ENCODE measurements at places on chromosomes 3 and 15. TPM values are rescaled to one million over a fixed set of nuclear protein-coding genes. Genes with fewer than 3 reads are reported as not detected.

Gene PRTG
- 0.30 TPM for total RNA-seq

GRCh38 chr3:126399351-126399735 is 4.6 kb downstream of the CFAP100 start:
- no peak overlapping the region for H3K4me3 ChIP-seq
- no peak overlapping the region for H3K27ac ChIP-seq

GRCh38 chr3:9415485-9416138 is 18.2 kb downstream of the SETD5 start:
- peak overlapping the region; percentile 77 for H3K27ac ChIP-seq
- H3K27me3 ChIP-seq: no peaks in the 10 kb centered on the region
- no peak for DNase-seq
- H3K4me1 ChIP-seq: peaks cover 54% of the 10 kb centered on the region

Gene GRK7
- total RNA-seq: not detected

DNA sequence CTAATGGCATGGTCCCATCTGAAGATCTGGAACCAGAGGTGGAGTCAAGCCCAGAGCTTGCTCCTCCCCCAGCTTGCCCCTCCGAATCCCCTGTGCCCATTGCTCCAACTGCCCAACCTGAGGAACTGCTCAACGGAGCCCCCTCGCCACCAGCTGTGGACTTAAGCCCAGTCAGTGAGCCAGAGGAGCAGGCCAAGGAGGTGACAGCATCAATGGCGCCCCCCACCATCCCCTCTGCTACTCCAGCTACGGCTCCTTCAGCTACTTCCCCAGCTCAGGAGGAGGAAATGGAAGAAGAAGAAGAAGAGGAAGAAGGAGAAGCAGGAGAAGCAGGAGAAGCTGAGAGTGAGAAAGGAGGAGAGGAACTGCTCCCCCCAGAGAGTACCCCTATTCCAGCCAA is 7.3 kb downstream of the EIF4G1 start:
- peak overlapping the region; percentile 70 for H3K27ac ChIP-seq
- peaks cover 62% of the 10 kb centered on the region for H3K36me3 ChIP-seq
- H3K27me3 ChIP-seq: peaks cover 3% of the 10 kb centered on the region

- DNase-seq: no peak
- H3K4me3 ChIP-seq: no peak overlapping the region
- H3K4me1 ChIP-seq: peaks cover 30% of the 10 kb centered on the region
- H3K36me3 ChIP-seq: no peaks in the 10 kb centered on the region
These were observed 31.6 kb downstream of the DRD3 start for GRCh38 chr3:114147251-114147650.

DNA sequence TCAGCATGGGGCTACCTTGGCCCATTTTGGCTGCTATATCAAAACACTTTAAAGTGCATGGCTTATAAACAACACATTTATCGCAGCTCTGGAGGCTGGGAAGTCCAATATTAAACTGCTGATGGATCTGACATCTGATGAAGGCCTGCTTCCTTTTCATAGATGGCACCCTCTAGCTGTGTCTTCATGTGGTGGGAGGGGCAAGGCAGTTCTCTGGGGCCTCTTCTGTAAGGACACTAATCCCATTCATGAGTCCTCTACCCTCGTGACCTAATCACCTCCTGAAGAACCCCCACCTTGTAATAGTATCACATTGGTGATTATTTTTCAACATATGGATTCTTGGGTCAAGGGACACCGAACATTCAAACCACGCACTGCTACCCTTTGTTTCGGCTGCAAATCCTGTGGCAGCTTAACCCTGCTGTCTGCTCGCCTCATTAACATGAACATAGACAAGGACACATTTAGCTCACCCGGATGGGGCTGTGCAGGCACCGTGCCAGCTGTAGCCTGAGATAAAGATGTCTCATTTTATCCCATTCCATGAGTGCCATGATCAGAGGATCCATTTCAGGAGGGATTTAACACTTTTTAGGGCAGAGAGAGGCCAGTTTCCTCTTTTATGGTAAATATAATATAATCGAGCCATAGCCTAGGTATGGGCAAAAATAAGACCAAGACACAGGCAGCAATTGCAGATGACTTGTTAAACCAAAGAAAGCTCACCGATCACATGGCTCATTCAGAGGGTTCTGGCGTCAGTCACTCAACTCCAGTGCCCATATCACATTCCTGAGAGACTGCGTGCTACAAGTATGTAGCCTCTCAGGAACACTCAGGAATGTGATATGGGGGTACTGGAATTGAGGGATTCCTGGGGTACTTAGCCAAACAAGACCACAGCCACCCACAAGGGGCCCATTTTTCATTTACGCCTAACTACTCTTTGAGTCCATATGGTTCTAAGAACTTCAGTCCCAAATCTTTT is 251.1 kb upstream of the ST8SIA2 start:
- H3K36me3 ChIP-seq: no peaks in the 10 kb centered on the region
- H3K4me1 ChIP-seq: no peaks in the 10 kb centered on the region
- no peak overlapping the region for H3K27ac ChIP-seq
- H3K27me3 ChIP-seq: no peaks in the 10 kb centered on the region
- H3K4me3 ChIP-seq: no peak overlapping the region
- no peak for DNase-seq

DNA sequence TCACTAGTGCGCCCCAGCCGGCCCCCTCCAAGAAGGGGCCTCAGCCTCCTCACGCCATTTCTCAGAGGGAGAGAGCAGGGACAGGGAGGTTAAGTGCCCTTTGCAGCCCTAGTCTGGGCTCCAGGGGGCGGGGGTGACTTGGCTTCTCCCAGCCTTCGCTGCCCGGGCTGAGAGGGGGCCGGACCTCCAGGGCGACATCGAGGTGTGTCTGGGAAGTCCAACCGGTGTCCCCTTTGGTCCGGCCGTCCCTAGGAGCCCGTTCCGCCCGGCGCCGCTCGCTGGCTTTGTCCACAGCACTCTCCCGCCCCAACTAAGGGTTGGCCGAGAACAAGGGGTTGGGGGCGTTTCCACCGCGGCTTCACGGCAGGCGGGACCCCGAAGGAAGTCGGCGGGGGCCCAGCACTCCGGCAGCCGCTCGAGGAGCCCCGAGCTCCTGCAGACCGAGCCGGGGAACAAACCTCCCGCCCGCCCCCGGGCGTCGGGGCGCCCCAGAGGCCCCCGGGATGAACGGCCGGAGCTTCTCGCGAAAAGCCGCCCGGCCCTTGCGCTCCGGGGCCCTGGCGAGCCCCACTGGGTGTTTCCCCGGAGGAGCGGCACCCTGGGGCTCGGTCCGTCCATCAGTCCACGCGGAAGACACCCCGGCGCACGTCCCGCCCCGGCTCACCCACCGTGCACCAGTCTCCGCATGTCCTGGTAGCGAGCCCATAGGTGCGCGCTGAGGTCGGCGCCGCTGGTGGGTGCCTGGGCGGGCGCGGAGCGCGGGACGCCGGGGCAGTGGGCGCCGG is 627 bp downstream of the NT5DC2 start:
- no peak for DNase-seq
- H3K4me3 ChIP-seq: peak overlapping the region; percentile 91
- H3K36me3 ChIP-seq: peaks cover 12% of the 10 kb centered on the region
- peak overlapping the region; percentile 82 for H3K27ac ChIP-seq

- no peak for DNase-seq
- H3K4me1 ChIP-seq: peaks cover 52% of the 10 kb centered on the region
- H3K27ac ChIP-seq: no peak overlapping the region
- H3K4me3 ChIP-seq: no peak overlapping the region
- H3K27me3 ChIP-seq: no peaks in the 10 kb centered on the region
These were observed 68.7 kb upstream of the ATP10A start for GRCh38 chr15:25931851-25932250.

DNA sequence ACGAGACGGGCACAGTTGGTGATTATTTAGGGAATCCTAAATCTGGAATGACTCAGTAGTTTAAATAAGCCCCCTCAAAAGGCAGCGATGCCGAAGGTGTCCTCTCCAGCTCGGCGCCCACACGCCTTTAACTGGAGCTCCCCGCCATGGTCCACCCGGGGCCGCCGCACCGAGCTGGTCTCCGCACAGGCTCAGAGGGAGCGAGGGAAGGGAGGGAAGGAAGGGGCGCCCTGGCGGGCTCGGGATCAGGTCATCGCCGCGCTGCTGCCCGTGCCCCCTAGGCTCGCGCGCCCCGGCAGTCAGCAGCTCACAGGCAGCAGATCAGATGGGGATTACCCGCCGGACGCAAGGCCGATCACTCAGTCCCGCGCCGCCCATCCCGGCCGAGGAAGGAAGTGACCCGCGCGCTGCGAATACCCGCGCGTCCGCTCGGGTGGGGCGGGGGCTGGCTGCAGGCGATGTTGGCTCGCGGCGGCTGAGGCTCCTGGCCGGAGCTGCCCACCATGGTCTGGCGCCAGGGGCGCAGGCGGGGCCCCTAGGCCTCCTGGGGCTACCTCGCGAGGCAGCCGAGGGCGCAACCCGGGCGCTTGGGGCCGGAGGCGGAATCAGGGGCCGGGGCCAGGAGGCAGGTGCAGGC is 318.0 kb downstream of the FGF12 start:
- H3K4me3 ChIP-seq: peak overlapping the region; percentile 36
- H3K4me1 ChIP-seq: no peaks in the 10 kb centered on the region
- no peak for DNase-seq
- peaks cover 11% of the 10 kb centered on the region for H3K27me3 ChIP-seq
- H3K27ac ChIP-seq: no peak overlapping the region

Gene CD86
- not detected for total RNA-seq

GRCh38 chr15:99135194-99135593 is 30.3 kb downstream of the SYNM start:
- H3K4me3 ChIP-seq: no peak overlapping the region
- H3K27ac ChIP-seq: no peak overlapping the region
- DNase-seq: no peak
- peaks cover 12% of the 10 kb centered on the region for H3K36me3 ChIP-seq
- peaks cover 16% of the 10 kb centered on the region for H3K4me1 ChIP-seq
- H3K27me3 ChIP-seq: no peaks in the 10 kb centered on the region

- H3K4me1 ChIP-seq: no peaks in the 10 kb centered on the region
- H3K4me3 ChIP-seq: no peak overlapping the region
- DNase-seq: peak; percentile 6
These were observed 9.9 kb upstream of the EPB42 start for GRCh38 chr15:43230640-43231115.

Gene HRH1
- 6.2 TPM for total RNA-seq

GRCh38 chr3:32089476-32089875 is 16.9 kb upstream of the GPD1L start:
- H3K4me1 ChIP-seq: no peaks in the 10 kb centered on the region
- no peak for DNase-seq

DNA sequence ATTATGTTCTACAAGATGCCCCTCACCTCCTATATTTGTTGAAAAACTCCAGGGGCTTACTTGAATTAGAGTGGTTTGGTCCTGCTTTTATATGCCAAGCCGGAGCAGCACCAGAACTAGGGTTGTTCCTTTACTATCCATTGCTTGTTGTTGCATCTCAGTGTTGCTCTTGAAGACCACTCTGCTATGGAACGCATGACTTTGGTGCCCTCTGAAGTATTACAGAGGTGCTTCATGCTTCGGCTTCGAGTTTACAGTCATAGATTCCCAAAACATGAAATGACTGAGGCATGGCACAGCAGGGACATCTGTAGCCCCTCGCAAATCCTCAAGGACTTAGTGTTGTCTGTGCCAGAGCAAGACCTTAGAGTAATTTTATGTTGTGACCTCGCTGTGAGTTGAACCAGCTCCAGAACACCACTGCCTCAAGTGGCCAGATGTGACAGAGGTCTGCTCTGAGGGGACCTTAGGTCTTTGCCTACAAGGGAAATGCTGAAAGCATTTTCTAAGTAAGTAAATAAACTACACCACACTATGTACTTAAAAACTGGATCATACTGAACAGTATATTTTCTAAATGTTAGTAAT is 67.2 kb upstream of the SIAH2 start:
- peaks cover 12% of the 10 kb centered on the region for H3K27me3 ChIP-seq
- H3K4me1 ChIP-seq: no peaks in the 10 kb centered on the region
- DNase-seq: no peak
- H3K36me3 ChIP-seq: no peaks in the 10 kb centered on the region
- no peak overlapping the region for H3K27ac ChIP-seq

- no peaks in the 10 kb centered on the region for H3K36me3 ChIP-seq
- H3K27me3 ChIP-seq: peaks cover 8% of the 10 kb centered on the region
- H3K4me3 ChIP-seq: peak overlapping the region; percentile 62
- no peak overlapping the region for H3K27ac ChIP-seq
- H3K4me1 ChIP-seq: peaks cover 36% of the 10 kb centered on the region
- DNase-seq: peak; percentile 68
These were observed 1.9 kb downstream of the CHST2 start for GRCh38 chr3:143121241-143122088.

Gene TNIK
- 15.8 TPM for total RNA-seq

Gene BFSP2
- not detected for total RNA-seq

GRCh38 chr3:105394177-105394576 is 27.5 kb downstream of the ALCAM start:
- H3K27ac ChIP-seq: no peak overlapping the region
- no peak overlapping the region for H3K4me3 ChIP-seq
- no peak for DNase-seq
- peaks cover 37% of the 10 kb centered on the region for H3K4me1 ChIP-seq
- H3K27me3 ChIP-seq: no peaks in the 10 kb centered on the region

GRCh38 chr3:106140431-106140830 is 271.6 kb upstream of the CBLB start:
- no peaks in the 10 kb centered on the region for H3K36me3 ChIP-seq
- peaks cover 1% of the 10 kb centered on the region for H3K27me3 ChIP-seq
- DNase-seq: no peak
- H3K4me3 ChIP-seq: no peak overlapping the region

Gene EBLN2
- total RNA-seq: 1.7 TPM

Gene ZCWPW2
- 0.69 TPM for total RNA-seq

GRCh38 chr3:134991003-134991402 is 195.9 kb downstream of the EPHB1 start:
- H3K27me3 ChIP-seq: no peaks in the 10 kb centered on the region
- peaks cover 13% of the 10 kb centered on the region for H3K4me1 ChIP-seq
- no peak overlapping the region for H3K27ac ChIP-seq
- H3K36me3 ChIP-seq: no peaks in the 10 kb centered on the region
- DNase-seq: no peak

Gene SLC22A13
- 0.25 TPM for total RNA-seq

Gene CCK
- not detected for total RNA-seq

Gene PLXNA1
- 40.8 TPM for total RNA-seq

Gene SEMA6D
- total RNA-seq: 2.2 TPM

- no peaks in the 10 kb centered on the region for H3K27me3 ChIP-seq
- H3K36me3 ChIP-seq: peaks cover 5% of the 10 kb centered on the region
- DNase-seq: peak; percentile 97
- peak overlapping the region; percentile 92 for H3K27ac ChIP-seq
- H3K4me3 ChIP-seq: peak overlapping the region; percentile 76
- H3K4me1 ChIP-seq: peaks cover 70% of the 10 kb centered on the region
These were observed 62.2 kb downstream of the ABTB1 start for GRCh38 chr3:127734754-127735473.

All from HFFc6 (cell line).